ENCODE measurements at places on chromosomes 5 and 9. TPM values are rescaled to one million over a fixed set of nuclear protein-coding genes. Genes with fewer than 3 reads are reported as not detected.

GRCh38 chr9:107404161-107404560 is 85.4 kb downstream of the KLF4 start:
- H3K36me3 ChIP-seq, result no peaks in the 10 kb centered on the region
- no peak overlapping the region for H3K4me3 ChIP-seq
- no peak overlapping the region for H3K27ac ChIP-seq
- no peaks in the 10 kb centered on the region for H3K27me3 ChIP-seq
- no peak for DNase-seq
- no peaks in the 10 kb centered on the region for H3K4me1 ChIP-seq

DNA sequence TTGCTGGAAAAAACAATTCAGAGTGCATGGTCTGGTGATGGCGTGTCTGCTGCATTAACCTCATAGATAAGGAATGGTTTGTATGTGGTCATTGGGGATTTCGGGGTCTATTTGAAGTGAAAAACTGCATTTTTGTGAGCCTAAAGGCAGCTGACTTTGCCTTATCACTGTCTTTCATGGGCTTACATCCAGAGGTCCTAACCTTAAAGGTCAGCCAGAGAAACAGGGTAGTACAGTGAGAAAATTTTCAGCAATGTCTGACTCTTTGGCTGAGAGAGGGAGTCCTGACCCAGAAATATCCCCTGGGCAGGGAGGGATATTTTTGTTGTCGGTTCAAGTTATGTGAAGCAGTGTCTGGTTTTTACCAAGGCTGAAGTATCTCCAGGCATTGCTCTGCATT is 5.7 kb downstream of the PCSK5 start:
- H3K27ac ChIP-seq, result no peak overlapping the region
- no peaks in the 10 kb centered on the region for H3K36me3 ChIP-seq
- DNase-seq, result no peak
- H3K4me3 ChIP-seq, result no peak overlapping the region
- peaks cover 17% of the 10 kb centered on the region for H3K4me1 ChIP-seq

DNA sequence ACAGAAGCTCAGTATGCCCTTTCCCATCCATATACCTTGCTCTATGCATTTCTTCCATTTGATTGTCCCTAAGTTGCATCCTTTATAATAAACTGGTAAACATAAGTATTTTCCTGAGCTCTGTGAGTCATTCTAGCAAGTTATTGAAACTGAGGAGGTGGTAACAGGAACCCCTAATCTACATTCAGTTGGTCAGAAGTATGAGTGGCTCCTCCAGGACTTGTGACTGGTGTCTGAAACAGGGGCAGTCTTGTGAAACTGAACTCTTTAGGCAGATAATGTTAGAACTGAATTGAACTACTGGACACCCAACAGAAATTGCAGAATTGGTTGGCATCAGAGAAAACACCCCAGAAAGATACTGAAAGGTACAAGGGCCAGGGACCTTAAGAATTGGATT is 133.1 kb upstream of the POU5F2 start:
- no peak for DNase-seq
- no peaks in the 10 kb centered on the region for H3K36me3 ChIP-seq
- no peak overlapping the region for H3K27ac ChIP-seq
- no peaks in the 10 kb centered on the region for H3K27me3 ChIP-seq

- peak overlapping the region; percentile 66 for H3K27ac ChIP-seq
- DNase-seq, result peak; percentile 3
- H3K4me3 ChIP-seq, result no peak overlapping the region
Observed at GRCh38 chr5:62547945-62548630, 30.5 kb upstream of the LRRC70 start.

- no peak overlapping the region for H3K4me3 ChIP-seq
- H3K36me3 ChIP-seq, result no peaks in the 10 kb centered on the region
- DNase-seq, result no peak
- no peaks in the 10 kb centered on the region for H3K27me3 ChIP-seq
Observed at GRCh38 chr5:74017112-74017511, 391.1 kb downstream of the ARHGEF28 start.

DNA sequence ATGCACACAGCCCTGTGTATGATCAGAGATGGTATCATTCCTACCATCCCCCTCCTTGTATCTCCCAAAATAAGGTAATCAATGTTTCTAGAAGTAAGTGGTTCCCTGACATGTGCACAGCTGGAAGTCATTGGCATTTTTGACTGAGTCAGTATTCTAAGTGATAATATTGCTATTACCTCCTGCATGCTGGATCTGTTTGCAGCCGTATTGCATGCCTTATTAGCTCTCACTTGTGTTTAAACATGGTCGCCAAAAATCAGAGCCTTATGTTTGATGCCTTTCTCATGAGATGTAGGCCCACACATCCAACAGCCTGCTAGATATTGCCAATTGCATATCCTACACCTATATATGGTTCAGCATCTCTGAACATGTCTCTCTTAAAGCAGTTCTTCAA is 254.3 kb downstream of the CDH12 start:
- H3K36me3 ChIP-seq, result no peaks in the 10 kb centered on the region
- no peak overlapping the region for H3K4me3 ChIP-seq
- H3K27ac ChIP-seq, result no peak overlapping the region
- H3K27me3 ChIP-seq, result no peaks in the 10 kb centered on the region
- DNase-seq, result no peak

- H3K27ac ChIP-seq, result no peak overlapping the region
- H3K4me1 ChIP-seq, result peaks cover 9% of the 10 kb centered on the region
- no peak overlapping the region for H3K4me3 ChIP-seq
- no peak for DNase-seq
- H3K36me3 ChIP-seq, result no peaks in the 10 kb centered on the region
- H3K27me3 ChIP-seq, result peaks cover 34% of the 10 kb centered on the region
Observed at GRCh38 chr5:73282383-73282782, 109.4 kb downstream of the TMEM174 start.

DNA sequence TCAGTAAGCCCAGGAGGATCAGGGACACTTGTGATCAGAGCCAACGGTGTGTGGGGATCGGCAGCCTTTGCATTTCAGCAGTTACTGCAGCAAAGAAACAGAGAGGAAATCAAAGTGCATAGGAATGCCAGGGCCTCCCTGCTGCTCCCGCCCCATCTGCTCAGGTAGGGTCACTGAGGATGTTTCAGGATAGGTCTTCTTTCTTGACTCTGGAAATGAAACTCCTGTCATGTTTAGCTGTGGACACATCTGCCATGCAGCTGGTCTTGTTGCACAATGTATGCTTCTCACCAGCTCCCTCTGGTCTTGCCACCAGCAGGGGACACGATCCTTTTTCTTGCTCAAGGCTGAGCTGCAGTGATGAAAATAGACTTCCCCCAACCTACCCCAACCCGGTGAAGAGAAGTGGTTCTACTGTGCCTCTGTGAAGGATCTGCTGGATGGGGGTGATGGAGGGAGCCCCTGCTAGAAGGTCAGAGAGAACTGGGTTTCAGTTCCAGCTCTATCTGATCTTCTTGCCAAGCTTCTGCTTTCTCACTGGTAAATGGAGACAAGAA is 185.2 kb upstream of the KLF4 start:
- H3K27me3 ChIP-seq, result no peaks in the 10 kb centered on the region
- H3K4me3 ChIP-seq, result no peak overlapping the region
- DNase-seq, result peak; percentile 45
- H3K36me3 ChIP-seq, result no peaks in the 10 kb centered on the region
- H3K27ac ChIP-seq, result peak overlapping the region; percentile 82

- DNase-seq, result no peak
- no peak overlapping the region for H3K4me3 ChIP-seq
- H3K36me3 ChIP-seq, result no peaks in the 10 kb centered on the region
- no peak overlapping the region for H3K27ac ChIP-seq
- H3K27me3 ChIP-seq, result no peaks in the 10 kb centered on the region
Observed at GRCh38 chr5:67363180-67363709, 166.6 kb upstream of the CD180 start.

- no peaks in the 10 kb centered on the region for H3K27me3 ChIP-seq
- no peaks in the 10 kb centered on the region for H3K4me1 ChIP-seq
- no peaks in the 10 kb centered on the region for H3K36me3 ChIP-seq
- H3K4me3 ChIP-seq, result no peak overlapping the region
- H3K27ac ChIP-seq, result no peak overlapping the region
Observed at GRCh38 chr9:3385871-3386270, 139.9 kb downstream of the RFX3 start.

GRCh38 chr5:117657541-117657940 is 1082.9 kb upstream of the SEMA6A start:
- H3K27ac ChIP-seq, result no peak overlapping the region
- no peak overlapping the region for H3K4me3 ChIP-seq
- DNase-seq, result no peak
- no peaks in the 10 kb centered on the region for H3K27me3 ChIP-seq

- DNase-seq, result peak; percentile 32
- no peaks in the 10 kb centered on the region for H3K27me3 ChIP-seq
- H3K4me3 ChIP-seq, result no peak overlapping the region
- no peak overlapping the region for H3K27ac ChIP-seq
- no peaks in the 10 kb centered on the region for H3K36me3 ChIP-seq
Observed at GRCh38 chr5:158812408-158812807, 287.3 kb downstream of the EBF1 start.

GRCh38 chr9:126377536-126377935 is 50.9 kb downstream of the MVB12B start:
- H3K4me3 ChIP-seq, result no peak overlapping the region
- H3K27me3 ChIP-seq, result no peaks in the 10 kb centered on the region
- H3K36me3 ChIP-seq, result no peaks in the 10 kb centered on the region
- peaks cover 66% of the 10 kb centered on the region for H3K4me1 ChIP-seq

DNA sequence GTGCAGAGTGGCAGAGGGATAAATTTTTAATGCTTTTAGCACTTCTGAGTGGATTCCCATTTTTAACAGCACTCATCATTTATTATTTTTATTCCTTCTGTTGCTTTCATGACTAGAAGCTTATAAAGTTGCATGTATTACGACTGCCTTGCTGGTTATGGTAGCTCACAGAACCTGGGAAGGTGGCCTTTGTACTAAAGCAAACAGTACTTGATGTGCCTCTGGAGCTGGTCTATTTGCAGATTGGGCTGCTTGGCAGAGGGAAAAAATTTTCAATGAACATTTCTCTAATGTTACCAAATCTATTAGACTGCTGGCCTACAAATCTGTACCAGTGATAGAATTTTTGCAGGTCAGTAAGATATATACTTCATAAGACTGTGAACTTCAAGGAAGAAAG is 274.5 kb upstream of the C9orf72 start:
- no peaks in the 10 kb centered on the region for H3K36me3 ChIP-seq
- H3K27ac ChIP-seq, result no peak overlapping the region
- DNase-seq, result peak; percentile 19
- H3K4me1 ChIP-seq, result no peaks in the 10 kb centered on the region

DNA sequence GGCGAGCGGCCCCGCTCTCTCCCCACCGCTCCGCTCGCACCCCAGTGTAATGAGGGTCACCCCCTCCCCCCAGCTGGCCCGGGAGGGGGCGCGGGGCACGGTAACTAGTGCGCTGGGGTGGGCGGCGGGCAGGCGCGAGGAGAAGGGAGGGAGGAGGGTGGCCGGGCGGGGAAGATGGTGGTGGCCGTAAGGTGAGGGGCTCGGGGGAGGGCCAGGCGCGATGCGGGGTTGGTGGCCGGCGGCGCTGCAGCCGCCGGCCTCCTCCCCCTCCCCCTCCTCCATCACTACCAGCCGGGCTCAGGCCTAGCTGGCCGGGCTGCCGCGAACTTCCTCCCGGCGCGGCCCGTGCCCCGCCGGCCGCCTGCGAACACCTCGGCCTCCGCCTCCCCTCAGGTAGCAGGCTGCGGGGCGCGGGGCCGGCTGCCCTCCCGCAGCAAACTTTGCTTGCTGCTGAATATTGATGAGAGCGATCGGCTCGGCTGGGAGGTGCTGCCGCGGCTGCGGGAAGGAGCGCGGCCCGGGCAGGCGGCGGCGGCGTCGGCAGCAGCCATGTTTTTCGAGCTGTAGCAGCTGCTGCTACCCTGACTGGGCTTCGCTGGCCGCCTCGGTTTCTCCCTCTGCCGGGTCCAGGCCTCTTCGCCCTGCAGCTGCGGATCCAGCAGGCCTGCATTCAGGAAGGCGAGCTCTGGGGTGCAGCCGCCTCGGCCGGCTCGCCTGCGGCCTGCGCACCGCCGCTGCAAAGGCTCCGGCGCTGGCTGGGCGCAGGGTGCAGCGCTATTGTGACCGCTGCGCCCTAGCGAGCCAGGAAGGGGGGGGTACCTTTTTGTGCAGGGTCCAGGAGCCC is 502 bp downstream of the NSD1 start:
- no peaks in the 10 kb centered on the region for H3K27me3 ChIP-seq
- H3K27ac ChIP-seq, result peak overlapping the region; percentile 89
- peaks cover 32% of the 10 kb centered on the region for H3K4me1 ChIP-seq
- H3K36me3 ChIP-seq, result peaks cover 34% of the 10 kb centered on the region

DNA sequence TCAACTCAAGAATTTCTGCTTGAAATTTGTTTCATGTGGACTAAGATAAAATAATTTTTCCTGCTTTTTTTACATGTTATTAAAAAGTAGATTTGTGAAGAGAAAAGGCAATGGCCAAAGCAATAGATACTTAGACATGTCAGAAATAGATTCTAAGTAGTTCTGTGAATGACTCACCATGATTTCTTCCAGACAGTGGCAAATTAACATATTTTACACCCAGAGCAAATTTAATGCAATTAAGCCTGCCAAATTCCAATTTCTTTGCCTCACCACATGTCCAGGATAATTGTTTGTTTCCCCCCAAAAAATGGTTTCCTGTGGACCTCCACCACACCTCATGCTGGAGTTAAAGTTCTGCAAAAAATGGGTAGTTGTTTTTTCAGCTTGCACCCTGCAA is 651.4 kb downstream of the CETN3 start:
- no peak for DNase-seq
- H3K27ac ChIP-seq, result no peak overlapping the region
- no peaks in the 10 kb centered on the region for H3K27me3 ChIP-seq

GRCh38 chr5:57494104-57495098 is 11.8 kb upstream of the ACTBL2 start:
- peak overlapping the region; percentile 57 for H3K27ac ChIP-seq
- no peak for DNase-seq
- H3K4me3 ChIP-seq, result no peak overlapping the region

DNA sequence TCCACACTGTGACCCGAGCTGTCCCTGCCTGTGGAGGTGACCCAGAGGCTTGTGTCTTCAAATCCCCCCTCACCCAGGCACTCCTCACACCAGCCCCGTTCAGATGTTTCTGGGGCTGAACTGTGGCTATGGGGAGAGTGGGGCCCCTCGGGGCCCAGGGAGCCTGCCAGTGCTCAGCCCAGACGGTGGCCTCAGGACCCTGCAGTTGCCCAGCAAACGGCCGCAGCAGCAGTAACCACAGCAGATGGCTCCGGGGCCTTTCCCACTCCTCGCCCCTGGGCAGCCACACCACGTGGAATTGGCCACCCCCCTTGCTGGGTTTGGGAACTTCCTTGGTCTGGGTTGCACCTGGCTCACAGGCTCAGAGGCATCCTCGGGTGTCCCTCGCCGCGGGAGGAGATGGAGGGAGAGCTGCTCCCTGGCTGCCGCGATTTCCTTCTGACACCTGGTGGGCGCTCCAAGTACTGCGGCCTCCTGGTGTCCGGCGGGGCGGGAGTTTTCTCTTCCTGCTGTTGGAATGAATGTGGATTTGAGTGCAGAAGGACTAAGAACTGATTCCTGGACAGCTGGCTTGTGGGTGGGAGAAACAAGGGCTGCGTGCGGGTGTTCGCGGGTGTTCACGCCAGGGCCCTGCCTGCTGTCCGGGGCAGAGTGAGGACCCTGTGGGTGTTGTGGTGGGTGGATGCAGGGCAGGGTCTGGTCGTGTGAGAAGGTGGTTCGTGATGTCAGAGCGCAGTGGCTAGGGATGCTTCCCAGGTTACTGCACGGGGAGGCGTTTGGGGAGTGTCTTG is 97.5 kb downstream of the COL5A1 start:
- H3K36me3 ChIP-seq, result no peaks in the 10 kb centered on the region
- no peak overlapping the region for H3K27ac ChIP-seq
- DNase-seq, result peak; percentile 40
- H3K4me1 ChIP-seq, result no peaks in the 10 kb centered on the region
- H3K4me3 ChIP-seq, result no peak overlapping the region

ST8SIA4 gene
- 38.5 TPM for total RNA-seq

SEMA6A gene
- 24.8 TPM for total RNA-seq

SLC6A19 gene
- not detected for total RNA-seq

CCIN gene
- total RNA-seq, result 0.67 TPM

ANKRD20A1 gene
- 2.2 TPM for total RNA-seq

TENT4A gene
- 23.3 TPM for total RNA-seq

GMCL2 gene
- total RNA-seq, result not detected

SH3GL2 gene
- 1.7 TPM for total RNA-seq
